ENCODE measurements at places on chromosomes 5 and 9.
A peak's percentile ranks its signal among the peaks of the same experiment; 100 is the strongest.

GRCh38 chr5:163385271-163385670 is 52.1 kb upstream of the CCNG1 start:
- DNase-seq: no peak

GRCh38 chr9:88824711-88825110 is 166.6 kb upstream of the S1PR3 start:
- no peak for DNase-seq

DNA sequence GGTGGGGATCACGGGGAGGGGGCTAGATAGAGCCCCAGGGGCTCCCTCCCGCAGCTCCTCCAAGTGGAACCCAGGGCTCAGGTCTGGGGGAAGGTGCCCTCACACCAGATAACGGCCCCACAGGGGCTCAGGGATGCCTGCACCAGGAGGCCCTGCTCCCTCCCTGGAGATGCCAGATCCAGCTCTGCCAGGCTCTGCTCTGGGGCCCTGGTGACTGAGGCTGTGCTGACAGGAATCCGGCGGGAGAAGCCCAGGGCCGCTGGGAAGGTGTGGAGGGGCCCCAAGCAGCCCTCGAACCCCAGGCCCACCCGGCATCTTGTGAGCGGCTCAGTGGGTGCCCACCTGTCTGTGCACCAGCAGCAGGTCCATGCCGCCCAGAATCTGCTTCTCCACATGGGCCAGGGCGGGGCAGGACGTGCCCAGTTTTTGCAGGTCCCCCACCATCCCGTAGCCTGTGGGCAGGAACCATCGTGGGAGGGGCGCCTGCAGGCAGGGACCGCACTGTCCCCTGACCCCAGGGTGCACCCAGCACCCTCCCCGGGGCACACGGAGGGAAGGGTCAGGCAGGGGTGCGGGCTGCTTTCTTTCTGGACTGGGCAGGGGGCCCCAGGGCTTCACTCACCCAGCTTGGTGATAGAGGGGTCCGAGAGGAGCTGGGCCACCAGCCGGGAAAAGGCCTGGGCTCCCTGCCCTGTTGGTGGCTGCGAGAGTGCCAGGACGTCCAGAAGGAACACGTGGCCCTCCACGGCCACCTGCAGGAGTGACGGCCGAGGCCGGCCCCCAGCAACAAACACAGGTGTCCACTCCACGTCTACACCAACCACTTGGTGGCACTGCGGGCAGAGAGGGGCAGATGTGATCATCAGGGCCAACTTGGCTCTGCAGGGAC is 48.9 kb upstream of the NRARP start:
- DNase-seq: no peak

DNA sequence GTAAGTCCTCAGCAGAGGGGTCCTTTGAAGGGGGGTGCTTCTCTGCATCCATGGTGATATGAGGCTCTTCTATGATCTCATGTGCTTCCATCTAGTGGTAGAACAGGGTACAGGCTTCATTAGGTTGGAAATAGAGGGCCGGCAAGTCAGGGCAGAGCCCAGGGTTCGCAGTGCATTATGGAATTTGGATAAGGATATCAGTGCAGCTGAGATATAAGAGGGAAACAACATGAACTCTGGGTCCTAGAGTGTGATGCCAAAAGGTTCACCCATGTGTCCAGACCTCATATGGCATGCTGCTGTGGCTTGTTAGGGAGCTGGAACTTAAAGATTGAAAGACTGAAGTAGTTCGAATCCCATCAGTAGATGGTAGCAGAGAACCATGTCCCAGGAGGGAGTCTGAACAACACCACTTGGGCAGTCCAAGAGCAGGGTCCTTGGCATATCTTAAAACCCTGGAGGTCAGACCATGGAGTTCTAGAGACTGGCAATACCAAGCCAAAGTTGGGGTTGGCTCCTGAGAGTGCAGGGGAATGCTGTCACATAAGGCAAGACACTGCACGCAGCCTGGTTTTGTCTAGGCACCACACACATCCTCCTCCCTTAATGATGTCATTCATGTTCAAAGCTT is 2.3 kb downstream of the FAM221B start:
- no peak for DNase-seq

- DNase-seq: no peak
Measured at GRCh38 chr5:55338810-55339243, 31.0 kb downstream of the MTREX start.

DNA sequence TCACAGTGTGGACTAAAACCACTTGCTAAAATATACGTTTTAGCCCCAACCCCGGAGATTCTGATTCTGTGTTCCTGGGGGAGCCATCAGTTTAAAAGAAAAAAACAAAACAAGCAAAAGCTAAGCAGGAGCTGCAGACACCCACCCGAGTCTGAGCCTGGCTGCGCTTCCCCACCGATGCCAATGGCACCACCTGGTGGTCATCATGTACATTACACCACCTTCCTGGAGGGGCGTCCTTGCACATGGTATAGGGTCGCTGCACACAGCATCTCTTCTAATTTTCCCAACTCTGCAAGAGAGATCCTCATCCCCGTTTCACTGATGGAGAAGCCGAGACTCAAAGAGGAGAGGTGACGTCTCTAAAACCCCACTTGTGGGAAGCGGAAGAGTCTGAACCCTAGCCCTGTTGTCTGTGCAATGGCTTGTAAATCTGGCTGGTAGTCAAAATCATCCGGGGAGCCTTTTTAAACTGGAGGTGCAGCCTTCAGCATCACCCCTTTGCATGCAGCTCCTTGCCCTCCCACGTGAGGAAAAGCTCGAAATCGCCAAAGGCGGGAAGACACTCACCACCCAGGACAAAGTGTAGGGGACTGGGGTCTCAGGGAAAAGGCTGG is 23.1 kb upstream of the CNOT6 start:
- peak; percentile 89 for DNase-seq

DNA sequence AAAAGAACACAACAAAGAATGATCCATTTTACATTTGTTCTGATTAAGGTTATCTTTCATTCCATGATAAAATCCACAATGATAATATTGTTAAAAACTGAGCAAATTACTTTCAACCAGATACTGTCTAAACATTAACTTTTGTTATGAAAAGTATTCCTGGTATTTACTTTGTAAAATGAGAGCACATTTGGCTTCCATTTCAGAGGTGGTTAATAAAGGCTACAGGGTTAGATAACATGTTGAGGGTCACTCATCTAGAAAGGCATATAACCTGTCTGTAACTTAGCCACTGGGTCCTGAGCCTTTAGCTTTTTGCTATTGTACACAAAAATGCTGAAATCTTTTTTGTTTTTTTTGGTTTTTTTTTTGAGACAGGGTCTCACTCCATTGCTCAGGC is 99.3 kb downstream of the ANXA2R start:
- DNase-seq: no peak

DNA sequence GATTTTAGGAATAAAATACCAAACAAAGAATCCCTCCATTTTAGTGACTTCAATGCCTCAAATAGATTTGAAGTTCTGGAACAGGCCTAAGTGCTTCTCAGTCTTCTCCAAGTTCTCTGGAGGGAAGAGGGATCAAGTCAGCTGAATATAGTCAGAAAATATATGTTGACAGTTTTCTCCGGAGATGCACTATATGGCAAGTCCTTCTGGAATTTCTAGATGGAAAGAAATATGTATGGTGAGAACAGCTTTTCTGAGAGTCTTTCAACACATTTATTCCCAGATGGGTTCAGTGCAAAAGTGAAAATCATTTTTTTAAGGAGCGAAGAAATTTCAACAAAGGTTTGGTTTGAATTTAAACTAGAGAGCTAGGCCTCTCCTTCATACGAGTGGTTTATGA is 317.4 kb upstream of the SLC30A5 start:
- DNase-seq: no peak

DNA sequence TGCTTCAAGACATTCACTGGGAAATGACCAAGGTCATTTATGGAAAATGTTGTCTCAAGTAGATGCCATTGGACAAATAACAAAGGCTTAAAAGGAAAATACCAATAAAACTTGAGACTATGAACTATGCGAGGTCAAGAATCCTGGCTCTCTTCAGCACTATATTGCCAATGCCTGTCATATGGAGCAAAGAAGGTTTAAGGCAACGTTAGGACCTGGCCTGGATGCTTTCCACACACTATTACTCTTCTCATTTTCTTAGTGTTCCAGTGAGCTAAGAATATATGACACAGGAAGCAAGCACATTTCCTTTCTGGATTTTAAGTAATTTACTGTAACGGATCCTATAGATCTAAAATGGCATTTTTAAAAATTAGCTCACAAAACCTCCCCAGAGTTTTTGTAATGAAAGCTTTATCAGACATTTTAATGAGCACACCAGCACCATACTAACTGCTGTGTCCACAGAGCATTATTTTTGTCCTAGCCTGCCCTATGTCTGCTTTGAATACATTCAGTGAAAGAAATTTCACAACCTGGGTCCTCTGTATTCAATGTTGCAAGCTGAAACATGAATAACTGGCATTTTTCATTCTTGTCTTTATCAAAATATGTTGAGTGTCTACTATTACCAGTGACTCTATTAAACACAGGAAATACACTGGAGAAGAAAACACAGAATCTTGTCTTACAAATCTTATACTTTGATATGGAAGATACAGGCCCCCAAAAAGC is 315.6 kb downstream of the CETN3 start:
- no peak for DNase-seq

DNA sequence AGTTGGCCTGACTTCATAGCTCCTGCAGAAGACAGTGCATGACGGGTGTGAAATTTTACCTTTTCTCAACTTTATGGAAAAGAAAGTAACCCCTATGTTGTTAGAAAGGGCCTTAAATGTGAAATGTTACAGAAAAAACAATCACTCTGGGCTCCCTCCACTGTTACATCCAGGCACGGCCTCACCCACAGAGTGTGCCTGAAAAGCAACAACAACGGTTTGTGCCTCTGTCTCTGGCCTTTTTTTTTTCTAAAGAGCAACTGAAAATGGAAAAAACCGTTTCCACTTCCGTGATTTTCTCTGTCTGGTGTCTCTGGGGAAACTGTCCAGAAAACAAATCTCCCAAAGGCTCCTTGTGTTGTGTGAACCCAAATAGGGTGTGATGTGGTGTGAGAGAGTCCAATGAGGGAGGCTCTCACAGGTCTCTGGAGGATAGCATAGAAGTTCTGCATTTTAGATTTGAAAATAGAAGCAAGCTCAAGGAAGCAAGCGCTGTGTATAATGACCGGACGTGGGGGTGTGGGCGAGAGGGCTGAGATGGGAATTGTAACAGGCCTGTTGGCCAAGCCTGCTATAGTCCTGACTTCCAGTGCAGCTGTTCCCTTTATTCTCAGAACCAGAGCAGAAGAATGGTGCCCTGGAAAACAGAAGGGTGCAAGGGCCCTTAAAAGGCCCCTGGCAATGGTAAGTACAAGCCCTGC is 221.8 kb upstream of the TUT7 start:
- no peak for DNase-seq

DNA sequence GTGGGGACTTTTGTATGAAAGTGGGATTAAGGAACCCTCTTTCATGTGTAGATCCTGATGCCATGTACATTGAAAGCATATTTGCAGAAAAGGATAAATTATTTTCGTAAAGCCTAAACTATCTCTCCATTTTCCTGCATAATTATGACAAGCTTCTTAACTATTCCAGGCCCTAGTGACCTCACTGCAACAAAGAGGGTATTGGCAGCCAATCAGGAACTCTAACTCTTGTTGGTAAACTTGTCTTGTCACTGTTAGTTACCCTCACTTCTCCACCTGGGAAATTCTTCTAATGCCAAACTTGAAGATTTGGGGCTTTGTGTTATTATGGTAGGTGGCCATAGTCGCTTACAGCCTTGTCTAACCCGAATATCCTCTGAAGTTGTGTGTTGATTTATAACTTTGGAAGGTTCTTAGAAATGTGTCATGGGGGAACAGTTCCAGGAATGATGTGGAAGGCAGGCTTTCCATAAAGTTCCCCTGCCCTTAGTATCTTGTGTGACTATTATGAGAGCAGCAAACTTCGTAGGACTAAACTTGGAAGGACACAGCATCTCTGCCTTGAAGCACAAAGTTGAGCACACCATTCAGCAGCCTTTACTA is 52.5 kb downstream of the IQGAP2 start:
- DNase-seq: no peak

GRCh38 chr9:133673258-133673655 is 37.1 kb downstream of the DBH start:
- no peak for DNase-seq

DNA sequence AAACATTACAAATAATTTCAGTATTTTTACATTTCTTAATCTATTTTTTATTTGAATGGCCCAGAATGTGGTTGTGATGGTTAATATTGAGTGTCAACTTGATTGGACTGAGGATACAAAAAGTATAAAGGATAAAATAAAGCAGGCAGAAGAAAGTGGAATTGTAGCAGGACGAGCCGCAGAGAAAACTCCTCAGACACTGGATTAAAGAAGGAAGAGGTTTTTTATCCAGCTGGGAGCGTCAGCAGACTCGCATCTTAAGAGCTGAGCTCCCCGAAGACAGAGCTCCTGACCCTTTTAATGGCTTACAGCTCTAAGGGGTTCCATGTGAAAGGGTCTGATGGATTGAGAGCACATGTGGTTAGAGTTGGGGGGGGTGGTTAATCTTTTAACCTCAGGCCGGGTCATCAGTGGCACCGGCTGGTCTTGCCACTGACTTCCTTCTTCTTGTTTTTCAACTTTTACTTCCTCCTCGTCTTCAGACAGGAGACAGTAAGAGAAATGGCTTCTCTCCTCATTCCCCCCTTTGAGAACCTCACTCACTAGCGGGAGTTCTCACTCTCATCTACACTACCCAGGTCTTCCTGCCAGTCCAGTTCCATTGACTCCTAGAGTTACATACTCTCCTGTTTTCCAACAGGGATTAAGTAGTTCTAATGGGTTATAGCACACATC is 80.0 kb downstream of the TMEM161B start:
- no peak for DNase-seq

- DNase-seq: no peak
Measured at GRCh38 chr5:39750661-39751060, 325.9 kb upstream of the DAB2 start.
